ENCODE measurements at places on chromosomes 16 and 17. TPM values are rescaled to one million over a fixed set of nuclear protein-coding genes. Genes with fewer than 3 reads are reported as not detected.

Gene TNFRSF13B
- total RNA-seq = 1.5 TPM

DNA sequence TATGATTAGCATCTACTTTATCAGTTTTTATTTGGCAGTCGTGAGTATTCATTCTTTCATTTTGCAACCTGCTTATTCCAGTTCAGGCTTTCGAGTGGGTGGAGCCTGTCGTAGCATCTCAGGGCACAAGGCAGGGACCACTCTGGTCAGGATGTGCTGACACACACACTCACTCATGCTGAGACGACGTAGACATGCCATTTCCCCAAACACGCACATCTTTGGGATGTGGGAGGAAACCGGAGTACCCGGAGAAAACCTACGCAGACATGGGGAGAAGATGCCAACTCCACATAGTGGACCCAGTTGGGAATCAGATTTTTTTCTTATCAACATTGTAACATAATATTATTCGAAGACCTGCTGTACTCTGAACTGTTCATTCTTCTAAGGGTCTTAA is 756.5 kb upstream of the RBFOX1 start:
- H3K27me3 ChIP-seq = peaks cover 4% of the 10 kb centered on the region
- no peak overlapping the region for H3K27ac ChIP-seq
- no peak overlapping the region for H3K4me3 ChIP-seq
- no peaks in the 10 kb centered on the region for H3K4me1 ChIP-seq
- H3K36me3 ChIP-seq = peaks cover 5% of the 10 kb centered on the region

Gene KRTAP4-9
- total RNA-seq = not detected

DNA sequence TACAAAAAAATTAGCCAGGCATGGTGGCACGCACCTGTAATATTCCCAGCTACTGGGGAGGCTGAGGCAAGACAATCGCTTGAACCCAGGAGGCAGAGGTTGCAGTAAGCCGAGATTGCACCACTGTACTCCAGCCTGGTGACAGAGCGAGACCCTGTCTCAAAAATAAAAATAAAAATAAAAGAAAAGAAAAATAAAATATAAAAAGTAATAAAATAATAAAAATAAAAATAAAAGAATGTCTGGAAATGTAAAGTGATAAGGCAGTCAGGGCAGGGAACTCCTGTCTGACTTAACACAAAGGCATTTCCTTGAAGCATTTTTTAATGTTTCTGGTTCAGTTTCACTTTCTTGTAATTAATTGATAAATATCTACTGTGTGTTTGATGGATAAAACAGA is 34.7 kb upstream of the DNAJA2 start:
- H3K4me3 ChIP-seq = no peak overlapping the region
- DNase-seq = no peak
- H3K27me3 ChIP-seq = no peaks in the 10 kb centered on the region
- peaks cover 1% of the 10 kb centered on the region for H3K4me1 ChIP-seq

DNA sequence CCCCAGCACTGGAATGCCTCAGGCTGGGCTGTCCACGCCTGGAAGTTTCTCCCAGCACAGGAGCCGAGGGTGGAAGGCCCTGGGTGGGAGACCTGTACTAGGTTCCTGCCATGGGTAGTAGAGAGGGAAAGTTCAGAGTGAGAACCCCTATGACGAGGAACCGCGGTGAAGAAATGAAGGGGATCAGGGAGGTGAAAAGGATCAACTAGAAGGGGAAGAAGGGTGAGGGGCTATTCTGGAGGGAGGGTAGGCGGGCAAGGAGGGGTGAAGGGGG is 5.4 kb downstream of the HIC1 start:
- peaks cover 11% of the 10 kb centered on the region for H3K4me1 ChIP-seq
- H3K27ac ChIP-seq = no peak overlapping the region
- H3K36me3 ChIP-seq = peaks cover 8% of the 10 kb centered on the region
- peak overlapping the region; percentile 10 for H3K4me3 ChIP-seq
- DNase-seq = no peak
- peaks cover 2% of the 10 kb centered on the region for H3K27me3 ChIP-seq

DNA sequence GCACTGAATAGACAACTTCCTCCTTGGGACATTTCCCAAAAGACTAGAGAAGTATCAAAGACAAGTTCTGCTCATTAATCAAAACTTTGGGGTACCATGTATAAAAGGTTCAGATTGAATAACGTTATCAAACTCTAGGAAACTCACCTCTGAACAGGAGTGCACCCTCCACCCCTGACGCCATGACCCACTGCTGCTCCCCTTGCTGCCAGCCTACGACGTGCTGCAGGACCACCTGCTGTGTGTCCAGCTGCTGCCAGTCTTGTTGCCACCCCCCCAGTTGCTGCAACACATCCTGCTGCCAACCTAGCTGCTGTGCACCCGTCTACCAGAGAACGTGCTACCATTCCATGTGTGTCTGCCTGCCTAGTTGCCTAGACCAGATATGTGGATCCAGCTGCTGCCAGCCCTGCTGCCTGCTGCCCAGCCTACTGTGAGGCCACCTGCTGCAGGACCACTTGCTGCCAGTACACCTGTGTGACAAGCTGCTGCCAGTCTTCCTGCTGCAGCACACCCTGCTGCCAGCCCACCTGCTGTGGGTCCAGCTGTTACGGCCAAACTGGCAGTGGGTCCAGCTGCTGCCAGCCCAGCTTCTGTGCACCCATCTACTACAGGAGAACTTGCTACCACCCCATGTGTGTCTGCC is 13.8 kb upstream of the KRTAP9-2 start:
- H3K4me3 ChIP-seq = no peak overlapping the region
- no peak for DNase-seq
- no peaks in the 10 kb centered on the region for H3K36me3 ChIP-seq
- no peak overlapping the region for H3K27ac ChIP-seq

GRCh38 chr17:22459953-22460350 is 767.6 kb downstream of the KCNJ18 start:
- no peaks in the 10 kb centered on the region for H3K27me3 ChIP-seq
- H3K4me3 ChIP-seq = no peak overlapping the region
- no peak for DNase-seq
- H3K4me1 ChIP-seq = no peaks in the 10 kb centered on the region

- peaks cover 2% of the 10 kb centered on the region for H3K27me3 ChIP-seq
- H3K4me3 ChIP-seq = no peak overlapping the region
- DNase-seq = no peak
- H3K4me1 ChIP-seq = no peaks in the 10 kb centered on the region
Observed at GRCh38 chr16:77276661-77277060, 77.5 kb downstream of the SYCE1L start.

- no peak overlapping the region for H3K27ac ChIP-seq
- H3K4me3 ChIP-seq = no peak overlapping the region
- H3K4me1 ChIP-seq = peaks cover 12% of the 10 kb centered on the region
- H3K36me3 ChIP-seq = no peaks in the 10 kb centered on the region
- DNase-seq = no peak
Observed at GRCh38 chr17:869567-870525, 87.7 kb downstream of the MRM3 start.

Gene CTRB2
- total RNA-seq = not detected

GRCh38 chr17:77451894-77452852 is 311.4 kb downstream of the SEC14L1 start:
- H3K4me3 ChIP-seq = peak overlapping the region; percentile 97
- peaks cover 30% of the 10 kb centered on the region for H3K36me3 ChIP-seq
- DNase-seq = no peak
- H3K4me1 ChIP-seq = peaks cover 67% of the 10 kb centered on the region
- no peaks in the 10 kb centered on the region for H3K27me3 ChIP-seq
- H3K27ac ChIP-seq = peak overlapping the region; percentile 92

- H3K36me3 ChIP-seq = no peaks in the 10 kb centered on the region
- no peak overlapping the region for H3K4me3 ChIP-seq
- no peak for DNase-seq
- H3K27ac ChIP-seq = no peak overlapping the region
Observed at GRCh38 chr17:30530346-30531025, 53.3 kb downstream of the GOSR1 start.

DNA sequence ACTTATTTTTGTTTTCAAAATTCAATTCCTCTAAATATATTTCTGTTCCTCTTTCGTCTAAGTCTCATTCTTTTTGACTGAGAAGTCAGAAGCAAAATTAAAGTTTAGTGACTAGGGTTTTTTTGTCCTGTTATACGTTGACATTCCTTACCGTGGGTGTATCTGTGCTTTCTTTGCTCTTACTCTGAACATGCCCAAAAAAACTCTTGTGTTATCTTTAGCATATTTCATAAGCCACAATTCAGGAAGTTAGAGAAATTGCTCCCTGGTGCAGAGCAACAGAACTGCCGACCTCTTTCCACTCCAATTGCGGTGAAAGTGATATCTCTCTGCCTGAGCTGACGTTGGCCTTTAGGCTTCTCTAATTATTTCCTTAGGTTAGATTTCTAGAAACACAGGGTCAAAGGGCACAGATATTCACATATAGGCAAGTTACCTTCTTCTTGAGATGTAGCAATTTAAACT is 65.7 kb downstream of the CENPV start:
- H3K36me3 ChIP-seq = no peaks in the 10 kb centered on the region
- H3K27me3 ChIP-seq = no peaks in the 10 kb centered on the region

Gene KRT17
- total RNA-seq = not detected

GRCh38 chr17:1714980-1715802 is 5.0 kb upstream of the TLCD2 start:
- no peaks in the 10 kb centered on the region for H3K36me3 ChIP-seq
- no peak for DNase-seq
- H3K4me1 ChIP-seq = peaks cover 36% of the 10 kb centered on the region
- H3K4me3 ChIP-seq = peak overlapping the region; percentile 50
- H3K27me3 ChIP-seq = peaks cover 13% of the 10 kb centered on the region
- H3K27ac ChIP-seq = no peak overlapping the region

GRCh38 chr16:53966821-53967571 is 263.0 kb downstream of the FTO start:
- no peak for DNase-seq
- no peaks in the 10 kb centered on the region for H3K27me3 ChIP-seq
- H3K4me3 ChIP-seq = no peak overlapping the region
- no peak overlapping the region for H3K27ac ChIP-seq
- no peaks in the 10 kb centered on the region for H3K4me1 ChIP-seq

DNA sequence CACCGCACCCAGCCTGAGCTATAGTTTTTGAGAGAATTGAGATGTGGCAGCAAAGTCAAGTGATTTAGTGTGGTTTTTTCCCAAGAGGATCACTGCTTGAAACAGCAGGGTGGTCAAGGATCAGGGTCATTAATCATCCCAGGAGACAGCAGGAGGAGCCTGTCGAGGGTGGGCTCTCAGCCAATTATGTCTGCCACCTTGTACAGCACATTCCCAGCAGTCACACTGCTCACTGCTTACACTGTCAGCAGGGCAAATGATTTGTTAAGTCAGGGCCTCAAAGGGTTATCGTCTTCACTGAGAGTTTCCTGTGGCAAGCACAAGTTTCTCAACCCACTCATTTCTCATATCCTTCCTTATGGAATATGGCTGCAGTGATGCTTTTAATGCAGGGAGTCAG is 13.2 kb downstream of the B3GNT9 start:
- H3K27ac ChIP-seq = no peak overlapping the region
- H3K36me3 ChIP-seq = peaks cover 60% of the 10 kb centered on the region
- no peaks in the 10 kb centered on the region for H3K27me3 ChIP-seq
- no peak for DNase-seq

DNA sequence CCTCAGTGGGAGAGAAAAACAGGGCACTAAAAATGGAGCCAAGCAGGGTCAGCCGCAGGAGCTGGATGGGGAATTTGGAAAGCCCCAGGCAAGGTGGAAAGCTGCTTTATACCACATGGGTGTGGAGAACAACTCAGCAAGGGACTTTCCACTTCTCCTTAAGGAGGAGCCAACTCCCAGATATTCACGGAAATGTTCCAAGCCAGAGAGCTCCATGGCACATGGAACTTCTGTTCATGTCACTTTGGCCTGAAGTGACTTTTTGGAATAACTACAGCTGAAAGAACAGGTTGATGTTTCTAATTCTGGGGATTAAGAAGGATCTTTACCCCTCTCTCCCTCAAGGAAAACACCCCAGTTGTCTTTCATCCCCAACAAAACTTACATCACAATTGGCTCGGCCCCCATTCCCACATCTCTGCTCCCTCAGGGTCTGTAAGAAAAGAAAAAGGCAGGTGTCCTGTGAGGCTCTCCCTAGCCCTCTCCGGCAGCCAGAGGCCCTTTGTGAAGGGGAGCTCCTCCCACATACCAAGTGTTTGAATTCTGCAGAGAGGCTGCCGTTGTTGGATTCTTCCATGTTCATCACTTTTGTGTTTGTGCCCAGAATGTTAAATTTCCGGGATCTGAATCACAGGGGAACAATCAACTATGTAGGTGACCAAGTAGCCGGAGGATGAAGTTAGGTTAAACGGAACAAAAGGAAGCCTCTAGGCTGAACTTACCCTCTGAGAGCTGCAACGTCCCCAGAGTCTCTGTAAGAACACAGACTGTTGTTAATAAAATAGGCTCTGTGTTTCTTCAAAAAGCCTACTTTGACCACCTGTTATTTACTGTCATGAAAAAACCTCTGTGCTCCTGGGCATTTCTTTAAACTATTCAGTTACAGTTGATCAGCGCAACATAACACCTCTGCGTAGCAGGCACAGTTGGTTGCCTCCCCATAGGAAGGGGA is 41.0 kb downstream of the STAT5A start:
- peaks cover 87% of the 10 kb centered on the region for H3K36me3 ChIP-seq
- no peak overlapping the region for H3K4me3 ChIP-seq
- no peaks in the 10 kb centered on the region for H3K4me1 ChIP-seq

- H3K27me3 ChIP-seq = peaks cover 9% of the 10 kb centered on the region
- H3K36me3 ChIP-seq = no peaks in the 10 kb centered on the region
- H3K4me3 ChIP-seq = no peak overlapping the region
- no peak for DNase-seq
- no peaks in the 10 kb centered on the region for H3K4me1 ChIP-seq
Observed at GRCh38 chr16:55662644-55663031, 6.8 kb downstream of the SLC6A2 start.

Gene KCNJ12
- not detected for total RNA-seq

Gene CYGB
- total RNA-seq = 2.1 TPM

DNA sequence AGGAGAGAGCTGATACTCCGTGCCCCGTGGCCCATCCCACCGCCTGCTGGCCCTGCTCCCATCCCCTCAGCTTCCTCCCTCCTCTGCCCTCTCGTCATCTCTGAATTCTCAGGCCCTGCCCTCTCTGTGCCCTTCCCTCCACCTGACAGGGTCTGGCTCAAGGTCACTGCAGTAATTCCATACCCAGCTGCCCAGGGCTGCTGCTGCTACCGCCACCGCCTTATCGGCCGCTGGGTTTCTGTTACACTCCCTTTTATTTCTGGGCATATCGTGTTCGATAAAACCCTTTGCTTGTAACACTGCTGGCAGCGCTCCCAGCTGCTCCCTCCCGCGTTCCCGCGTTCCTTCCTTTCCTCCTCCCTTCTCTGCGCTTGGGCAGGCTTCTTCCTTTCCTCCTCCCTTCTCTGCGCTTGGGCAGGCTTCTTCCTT is 1.2 kb downstream of the EPN3 start:
- H3K4me1 ChIP-seq = peaks cover 21% of the 10 kb centered on the region
- peaks cover 65% of the 10 kb centered on the region for H3K27me3 ChIP-seq
- peak overlapping the region; percentile 49 for H3K4me3 ChIP-seq
- H3K27ac ChIP-seq = no peak overlapping the region
- no peak for DNase-seq

DNA sequence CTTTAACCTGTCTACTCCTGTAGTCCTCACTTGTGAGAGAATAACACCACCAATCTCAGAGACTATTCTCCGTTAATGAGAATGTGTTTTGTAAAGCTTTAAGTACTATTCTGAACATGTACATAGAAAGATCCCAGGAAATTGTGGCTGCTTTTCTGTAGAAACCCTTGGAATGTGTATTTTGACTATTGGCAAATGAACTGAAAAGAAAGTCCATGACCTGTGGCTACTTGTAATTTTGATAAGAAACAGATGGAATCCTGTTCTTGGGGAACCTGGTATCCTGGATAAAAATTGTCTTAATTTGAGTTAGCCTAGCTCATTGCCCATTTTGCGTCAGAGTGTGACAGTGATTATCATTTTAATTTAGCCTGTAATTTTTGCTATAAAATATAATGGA is 9.1 kb downstream of the CTCF start:
- no peak for DNase-seq
- H3K27ac ChIP-seq = no peak overlapping the region
- H3K36me3 ChIP-seq = peaks cover 58% of the 10 kb centered on the region
- peaks cover 3% of the 10 kb centered on the region for H3K4me1 ChIP-seq
- no peaks in the 10 kb centered on the region for H3K27me3 ChIP-seq

All from naive thymus-derived CD8-positive, alpha-beta T cell (primary cell).